Right cardiac atrium (tissue), 5 donors: ENCODE measurements at places on chromosomes 2 and 18.

DNA sequence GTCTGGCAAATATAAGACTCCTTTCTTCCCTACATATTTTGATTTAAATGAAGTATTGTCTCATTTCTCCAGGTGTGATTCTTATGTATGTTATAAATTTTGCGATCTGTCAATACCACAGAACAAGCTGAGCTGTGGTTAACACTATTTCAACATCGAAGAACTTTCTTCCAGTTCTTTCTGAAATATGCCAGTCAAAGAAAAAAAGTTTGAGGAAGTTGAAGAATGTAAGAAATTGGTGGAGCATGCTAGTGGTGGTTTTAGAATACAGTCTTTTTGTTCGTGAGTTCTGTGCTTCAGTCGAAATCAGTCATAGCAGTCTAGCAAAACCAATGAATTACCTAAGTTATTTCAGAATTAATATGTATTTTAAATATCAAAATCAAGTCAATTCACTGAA, 8.6 kb upstream of the COBLL1 start:
- no peak for DNase-seq

- no peak for DNase-seq
Measured at GRCh38 chr2:30293303-30293921, 62.1 kb downstream of the LBH start.

GRCh38 chr2:113012436-113013335, 7.4 kb downstream of the IL36A start:
- DNase-seq = no peak

- DNase-seq = peak; percentile 65
Measured at GRCh38 chr2:45892757-45893156, 241.3 kb downstream of the PRKCE start.

DNA sequence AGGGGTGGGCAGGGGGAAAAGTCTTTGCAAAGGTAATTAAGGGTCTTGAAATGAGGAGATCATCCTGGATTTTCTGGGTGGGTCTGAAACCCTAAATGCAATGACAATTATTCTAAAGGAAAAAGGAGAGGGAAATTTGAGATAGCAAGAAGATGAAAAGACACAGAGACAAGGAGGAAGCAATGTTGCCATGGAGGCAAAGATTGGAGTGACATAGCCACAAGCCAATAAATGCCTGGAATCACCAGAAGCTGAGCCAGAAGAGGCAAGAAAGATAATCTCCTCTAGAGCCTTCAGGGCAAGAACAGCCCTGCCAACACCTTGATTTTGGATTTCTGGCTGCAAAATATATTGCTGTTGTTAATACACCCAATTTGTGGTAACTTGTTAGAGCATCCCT, 1246.3 kb upstream of the PIK3C3 start:
- DNase-seq = no peak

DNA sequence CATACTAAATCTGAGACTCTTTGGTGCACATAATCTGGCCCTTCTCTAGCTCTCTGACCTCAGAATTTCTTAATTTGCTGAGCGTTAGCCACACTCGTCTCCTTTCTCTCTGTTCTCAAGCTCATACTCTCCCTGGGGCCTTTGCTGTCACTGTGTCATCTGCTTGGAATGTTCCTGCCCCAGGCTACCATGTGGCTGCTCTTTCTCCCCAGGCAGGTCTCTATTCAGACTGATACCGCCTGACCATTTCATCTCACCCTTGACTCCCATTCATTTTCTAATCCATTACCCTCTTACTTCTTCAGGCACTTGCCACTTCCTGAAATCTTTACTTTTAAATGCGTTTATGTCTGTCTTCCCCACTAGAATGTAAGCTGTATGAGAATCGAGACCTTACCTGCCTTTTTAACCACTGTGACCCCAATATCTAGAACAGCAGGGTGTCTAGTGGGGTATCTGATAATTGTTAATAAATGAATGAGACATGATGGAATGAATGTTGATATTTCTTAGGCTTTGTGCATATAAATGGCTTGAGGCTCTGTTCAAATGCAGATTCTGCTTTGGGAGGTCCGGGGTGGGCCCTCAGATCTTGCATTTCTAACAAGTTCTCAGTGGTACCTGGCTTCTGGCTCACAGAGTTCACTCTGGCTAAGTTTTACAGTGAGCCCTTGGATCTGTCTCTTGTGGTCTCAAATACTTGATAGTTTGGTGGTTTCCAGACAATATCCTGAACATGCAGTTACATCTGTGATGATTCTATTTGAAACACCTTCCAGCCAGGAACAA, 89.9 kb upstream of the EPC2 start:
- DNase-seq = no peak

DNA sequence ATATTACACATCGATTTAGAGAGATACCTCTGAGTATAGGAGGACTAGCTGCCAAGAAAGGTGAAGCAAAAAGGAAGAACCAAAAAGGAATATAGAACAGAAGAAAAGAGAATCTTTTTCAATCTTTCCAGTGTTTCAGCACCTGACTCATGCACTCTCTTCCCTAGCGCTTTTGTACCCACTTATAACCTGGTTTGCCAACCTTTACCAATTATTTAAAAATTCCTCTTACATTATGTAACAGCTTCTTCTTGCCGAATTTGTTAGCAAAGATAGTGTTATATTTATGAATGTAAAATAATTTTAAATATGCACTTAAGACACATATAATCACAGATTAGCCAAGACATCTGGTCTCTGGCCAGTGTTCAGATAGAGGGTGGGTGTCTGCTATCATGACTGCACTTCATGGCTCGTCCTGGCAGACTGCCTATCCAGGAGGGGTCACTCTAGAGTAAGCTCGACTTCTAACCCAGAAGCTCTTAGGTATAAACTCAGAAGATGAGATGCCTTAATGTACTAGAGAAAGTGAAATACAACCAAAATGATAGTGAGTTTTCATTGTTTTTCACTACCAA, 122.9 kb downstream of the ATAD2B start:
- peak; percentile 57 for DNase-seq
